Activated T-cell treated with anti-CD3 and anti-CD28 coated beads for 24 hours (primary cell): ENCODE measurements at places on chromosomes 1 and 21.
A peak's percentile ranks its signal among the peaks of the same experiment; 100 is the strongest.

GRCh38 chr1:204319462-204319861 lies 40.3 kb downstream of the PLEKHA6 start:
- DNase-seq = no peak

DNA sequence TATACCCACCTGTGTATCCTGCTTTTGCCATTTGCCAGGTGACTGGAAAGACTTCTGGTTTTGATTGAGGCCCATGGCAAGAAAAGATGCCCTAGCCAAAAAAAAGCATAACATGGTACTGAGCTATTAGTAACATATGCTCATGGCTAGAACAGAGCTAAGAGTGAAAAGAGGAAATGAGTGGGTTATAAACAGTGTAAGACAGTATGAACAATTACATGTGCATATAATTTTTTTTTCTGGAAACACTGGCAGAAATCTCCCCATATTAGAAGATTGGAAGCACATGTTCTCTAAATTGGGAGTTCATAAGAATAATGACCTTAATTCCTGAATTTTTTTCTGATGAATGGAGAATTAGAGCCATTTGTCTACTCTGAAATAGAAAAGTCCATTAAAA lies 41.2 kb upstream of the PDC start:
- DNase-seq = no peak

- DNase-seq = no peak
Measured at GRCh38 chr1:7220007-7220406, 434.8 kb downstream of the CAMTA1 start.

DNA sequence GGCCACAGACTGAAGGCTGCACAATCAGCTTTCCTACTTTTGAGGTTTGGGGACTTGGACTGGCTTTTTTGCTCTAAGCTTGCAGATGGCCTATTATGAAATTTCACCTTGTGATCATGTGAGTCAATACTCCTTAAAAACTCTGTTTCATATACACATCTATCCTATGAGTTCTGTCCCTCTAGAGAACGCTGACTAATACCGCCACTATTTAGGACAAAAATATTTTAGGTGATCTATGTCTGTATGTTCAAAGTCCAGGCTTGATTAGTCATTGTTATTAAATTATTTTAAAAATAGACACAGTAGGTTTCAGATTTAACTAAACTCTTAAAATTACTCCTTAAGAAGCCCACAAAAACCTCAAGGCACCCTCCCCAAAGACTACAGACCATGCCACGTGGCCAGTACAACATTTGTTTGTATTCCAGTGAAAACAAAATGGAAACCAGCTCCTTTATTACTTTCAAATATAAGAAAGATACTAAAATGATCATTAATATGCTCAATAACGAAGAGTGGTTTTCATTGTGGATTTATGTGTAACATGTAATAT lies 63.1 kb downstream of the TMPRSS15 start:
- DNase-seq = no peak

DNA sequence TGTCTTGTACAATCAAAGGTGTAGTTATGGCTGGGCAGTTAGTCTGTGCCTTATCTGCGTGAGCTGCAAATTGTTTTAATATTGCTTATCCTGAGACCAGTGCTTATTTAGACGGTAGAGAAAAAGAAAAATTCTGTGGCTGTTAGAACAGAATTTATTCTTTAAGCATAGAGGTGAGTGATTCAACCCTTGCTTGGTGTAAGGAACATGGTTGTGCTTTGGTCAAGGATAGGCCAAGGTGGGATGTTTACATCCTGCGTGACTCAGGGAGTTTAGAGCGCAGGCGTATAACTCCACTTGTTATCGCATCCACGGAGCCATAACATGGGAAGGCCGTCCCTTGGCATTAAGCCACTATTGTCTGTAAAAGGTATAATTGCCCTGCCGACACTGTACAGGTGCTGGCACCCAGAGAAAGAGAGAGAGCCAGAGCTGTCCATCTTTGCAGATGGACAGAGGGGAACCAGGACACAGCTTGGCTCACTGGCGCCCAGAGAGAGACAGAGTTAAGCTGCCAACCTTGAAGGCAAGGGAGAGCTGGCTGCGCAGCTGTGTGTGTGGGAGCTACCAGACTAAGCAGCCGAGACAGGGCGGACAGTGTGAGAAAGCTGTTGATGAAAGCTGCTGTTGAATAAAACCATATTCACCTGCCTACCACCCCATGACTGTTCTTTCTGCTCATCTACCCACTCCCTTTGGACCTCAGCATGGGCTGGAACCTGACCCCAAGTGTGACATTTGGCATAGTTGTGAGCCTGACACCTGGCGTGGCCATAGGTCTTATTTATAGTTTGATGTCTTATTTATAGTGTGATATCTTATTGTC lies 200.4 kb downstream of the DYRK1A start:
- no peak for DNase-seq

DNA sequence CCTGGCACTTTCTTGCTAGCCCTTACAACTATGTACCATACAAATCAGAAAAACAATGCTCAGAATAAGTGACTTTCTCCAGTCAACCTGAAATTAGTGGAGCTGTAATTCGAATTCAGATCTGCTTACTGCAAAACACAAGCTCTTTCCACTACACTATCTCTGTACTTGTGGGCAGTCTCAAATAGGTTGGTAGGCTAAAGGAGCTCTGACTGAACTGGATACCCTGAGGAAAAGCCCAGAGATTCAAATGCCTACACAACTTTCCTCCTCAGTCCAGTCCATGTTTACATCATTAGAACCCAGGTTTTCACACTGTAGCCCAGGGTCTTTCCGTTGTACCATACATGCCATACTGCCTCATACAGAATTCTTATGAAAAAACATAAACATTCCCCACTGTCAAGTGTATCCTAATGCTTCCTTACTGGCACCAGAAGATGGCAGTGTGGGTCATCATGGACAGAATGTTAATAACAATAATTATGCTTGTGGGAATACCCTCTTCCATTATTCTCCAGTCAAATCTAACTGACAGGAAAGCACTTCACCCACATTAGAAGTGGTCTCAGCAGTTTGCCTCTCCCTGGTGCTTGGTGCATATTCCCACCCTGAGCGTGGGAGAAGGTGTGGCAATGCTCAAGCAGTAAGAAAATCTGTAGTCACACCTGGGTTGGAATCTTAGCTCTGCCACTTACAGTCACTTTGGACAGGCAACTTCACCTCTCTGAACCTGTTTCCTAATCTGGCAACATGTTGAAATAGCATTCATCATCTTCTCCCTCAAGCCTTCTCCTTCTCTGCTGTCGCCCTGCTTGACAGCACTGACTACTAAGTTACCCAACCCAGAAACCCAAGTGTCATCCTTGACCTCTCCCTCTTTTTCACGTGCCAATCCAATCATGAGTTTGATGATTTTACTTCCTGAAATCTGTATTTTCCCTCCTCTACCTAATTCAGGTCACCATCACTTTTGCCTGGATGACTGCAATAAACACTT lies 14.4 kb upstream of the ZFYVE9 start:
- DNase-seq = peak; percentile 6

GRCh38 chr1:3418600-3418999 lies 35.9 kb upstream of the ARHGEF16 start:
- DNase-seq = no peak

- DNase-seq = no peak
Measured at GRCh38 chr1:184966989-184967388, 7.3 kb downstream of the NIBAN1 start.

DNA sequence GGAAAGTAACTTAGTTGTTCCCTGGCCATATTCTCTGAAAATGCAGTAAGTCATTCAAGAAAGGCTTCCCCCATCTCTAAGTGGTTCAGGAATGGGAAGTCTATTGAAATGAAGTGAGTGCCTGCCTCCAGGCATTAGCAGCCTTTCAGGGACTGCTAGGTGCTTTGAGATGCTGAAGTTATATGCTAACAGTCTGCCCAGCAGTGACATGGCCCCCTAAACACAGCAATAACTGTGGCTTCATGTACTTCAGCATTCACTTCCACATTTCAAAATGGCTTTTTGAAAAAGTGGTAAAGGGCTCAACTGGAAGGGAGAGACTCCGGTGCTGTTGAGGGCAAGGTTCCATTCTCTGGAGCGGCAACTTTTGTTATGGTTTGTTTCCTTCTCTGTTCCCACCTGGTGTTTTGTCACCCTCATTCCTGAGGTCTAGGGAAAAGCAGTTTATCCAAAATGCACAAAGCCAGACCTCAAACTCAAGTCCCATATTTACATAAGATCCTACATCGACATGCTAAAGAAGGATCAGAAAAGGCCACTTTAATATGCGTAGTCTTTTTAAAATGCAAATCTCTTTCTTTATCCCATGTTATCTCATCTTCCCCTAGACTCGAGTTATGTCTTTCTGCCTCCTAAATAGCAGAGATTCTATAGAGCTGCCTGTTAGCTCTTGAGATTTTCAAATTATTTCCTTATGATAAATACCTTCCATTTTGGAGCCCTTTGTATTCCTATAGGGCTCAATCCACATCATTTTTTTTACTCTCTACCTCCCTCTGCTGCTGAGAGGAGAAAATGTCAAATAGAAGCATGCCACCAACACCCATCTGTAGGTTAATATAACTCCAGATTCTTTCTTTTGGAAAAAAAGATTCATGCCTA lies 34.2 kb upstream of the LRRC8C start:
- no peak for DNase-seq

- no peak for DNase-seq
Measured at GRCh38 chr1:21763694-21764419, 19.1 kb downstream of the USP48 start.

- DNase-seq = no peak
Measured at GRCh38 chr1:10623686-10624145, 149.0 kb downstream of the PEX14 start.

GRCh38 chr1:42335809-42336518 lies 929 bp upstream of the FOXJ3 start:
- no peak for DNase-seq

- DNase-seq = no peak
Measured at GRCh38 chr1:18325136-18325535, 155.6 kb upstream of the KLHDC7A start.

DNA sequence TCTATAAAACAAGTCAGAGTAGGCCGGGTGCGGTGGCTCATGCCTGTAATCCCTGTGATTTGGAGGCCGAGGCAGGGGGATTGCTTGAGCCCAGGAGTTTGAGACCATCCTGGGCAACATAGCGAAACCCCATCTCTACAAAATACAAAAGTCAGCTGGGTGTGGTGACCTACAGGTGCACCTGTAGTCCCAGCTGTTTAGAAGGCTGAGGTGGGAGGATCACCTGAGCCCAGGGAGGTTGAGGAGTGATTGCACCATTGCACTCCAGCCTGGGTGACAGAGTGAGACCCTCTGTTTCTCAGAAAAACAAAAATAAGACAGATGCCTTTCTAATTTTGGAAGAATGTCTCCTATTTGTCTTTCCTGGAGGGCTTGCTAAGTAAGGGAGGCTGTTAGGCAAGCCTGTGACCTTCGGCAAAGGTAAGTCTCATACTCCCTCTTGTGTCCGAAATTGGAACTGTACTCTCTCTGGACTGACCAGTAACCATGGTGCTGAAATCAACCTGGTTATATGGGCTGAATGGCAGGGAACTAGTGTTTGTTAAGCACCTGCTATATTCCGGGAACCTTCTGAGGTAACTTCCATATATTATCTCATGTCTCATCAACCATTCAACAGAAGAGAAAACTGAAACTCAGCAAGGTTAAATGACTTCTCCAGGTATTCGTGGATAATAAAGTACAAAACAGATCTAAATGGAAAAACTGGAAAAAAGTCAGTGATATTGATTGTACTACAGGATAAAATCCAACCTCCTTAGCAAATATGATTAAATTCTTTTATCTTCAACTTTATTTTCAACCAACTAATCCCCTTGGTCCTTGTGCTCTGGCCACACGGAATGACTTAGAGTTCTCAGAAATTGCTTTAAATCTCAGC lies 11.8 kb upstream of the RAB3B start:
- peak; percentile 59 for DNase-seq

DNA sequence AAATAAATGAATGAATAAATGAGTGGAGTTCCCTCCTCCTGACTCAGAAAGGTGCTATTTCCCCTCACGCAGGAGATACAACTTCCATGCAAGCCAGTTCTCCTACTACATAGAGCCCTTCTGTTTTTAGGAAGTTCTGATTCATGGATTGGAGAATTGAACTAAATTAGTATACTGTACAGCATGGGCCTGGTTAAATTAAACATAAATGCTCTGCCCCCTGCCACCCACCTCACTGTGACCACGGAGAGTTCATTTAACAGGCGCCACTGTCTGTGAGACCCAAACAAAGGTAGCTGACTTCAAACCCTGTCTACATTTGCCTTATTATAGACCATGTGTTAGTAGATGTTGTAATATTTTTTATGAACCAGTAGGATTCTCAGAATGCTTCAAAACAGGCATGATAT lies 9.1 kb upstream of the IRF2BP2 start:
- no peak for DNase-seq

DNA sequence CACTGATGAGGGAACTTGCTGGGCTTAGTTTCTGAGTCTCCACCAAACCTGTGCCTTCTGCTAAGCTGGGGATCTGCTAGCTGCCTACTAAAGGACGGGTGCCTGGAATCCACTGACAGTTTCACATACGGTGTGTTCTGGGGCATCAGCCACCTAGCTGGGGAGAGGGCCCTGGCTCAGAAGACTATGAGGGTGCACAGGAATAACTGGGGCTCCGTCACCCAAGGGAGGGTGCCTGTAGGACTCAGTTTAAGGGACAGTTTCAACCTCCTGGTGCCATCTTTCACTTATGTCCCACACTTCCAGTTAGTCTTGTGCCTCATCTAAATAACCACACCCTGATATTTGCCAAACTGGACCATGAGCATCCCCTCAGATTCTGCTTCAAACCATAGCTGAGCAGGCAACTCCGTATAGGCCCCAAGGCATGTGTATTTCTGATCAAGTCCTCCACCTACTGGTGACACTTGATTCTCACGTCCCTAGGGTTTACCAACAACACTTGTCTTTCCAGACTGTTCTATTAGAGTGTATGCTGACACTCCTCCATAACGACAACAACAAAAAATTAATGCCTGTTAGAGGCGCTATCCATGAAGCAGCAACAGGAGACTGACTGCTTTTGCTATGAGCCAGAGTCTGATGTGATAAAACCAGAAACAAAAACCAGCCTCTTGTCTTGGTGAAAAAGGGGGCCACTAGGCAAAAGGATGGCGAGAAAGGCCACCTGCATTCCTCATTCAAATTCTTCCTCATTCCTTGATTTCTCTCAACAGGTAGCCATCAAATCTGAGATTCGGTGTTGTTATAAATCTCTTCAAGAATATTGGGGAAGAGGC lies 55.0 kb upstream of the PAXBP1 start:
- peak; percentile 35 for DNase-seq

DNA sequence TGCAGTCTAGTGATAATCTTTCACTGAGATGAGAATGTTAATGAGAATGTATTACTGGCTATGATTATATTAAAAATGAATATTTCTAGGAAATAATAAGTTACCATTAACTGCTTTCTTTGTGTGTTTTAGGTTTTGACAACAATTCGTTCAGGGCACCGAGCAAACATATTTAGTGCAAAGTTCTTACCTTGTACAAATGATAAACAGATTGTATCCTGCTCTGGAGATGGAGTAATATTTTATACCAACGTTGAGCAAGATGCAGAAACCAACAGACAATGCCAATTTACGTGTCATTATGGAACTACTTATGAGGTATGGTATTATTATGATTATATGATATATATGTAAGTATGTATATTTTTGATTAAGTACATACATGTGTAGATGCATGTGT lies 37.8 kb upstream of the MPC2 start:
- DNase-seq = no peak

GRCh38 chr21:44603109-44603875 lies 2.9 kb downstream of the KRTAP10-7 start:
- DNase-seq = no peak
